GM23338 (cell line): ENCODE measurements at places on chromosomes 3 and 15. TPM values are rescaled to one million over a fixed set of nuclear protein-coding genes. Genes with fewer than 3 reads are reported as not detected.

Gene STARD9
- total RNA-seq = 4.7 and 6.2 TPM in 2 replicates

Gene COL7A1
- 5.2 and 7.9 TPM in 2 replicates for total RNA-seq

Gene FSIP1
- total RNA-seq = 0.70 and 2.1 TPM in 2 replicates

DNA sequence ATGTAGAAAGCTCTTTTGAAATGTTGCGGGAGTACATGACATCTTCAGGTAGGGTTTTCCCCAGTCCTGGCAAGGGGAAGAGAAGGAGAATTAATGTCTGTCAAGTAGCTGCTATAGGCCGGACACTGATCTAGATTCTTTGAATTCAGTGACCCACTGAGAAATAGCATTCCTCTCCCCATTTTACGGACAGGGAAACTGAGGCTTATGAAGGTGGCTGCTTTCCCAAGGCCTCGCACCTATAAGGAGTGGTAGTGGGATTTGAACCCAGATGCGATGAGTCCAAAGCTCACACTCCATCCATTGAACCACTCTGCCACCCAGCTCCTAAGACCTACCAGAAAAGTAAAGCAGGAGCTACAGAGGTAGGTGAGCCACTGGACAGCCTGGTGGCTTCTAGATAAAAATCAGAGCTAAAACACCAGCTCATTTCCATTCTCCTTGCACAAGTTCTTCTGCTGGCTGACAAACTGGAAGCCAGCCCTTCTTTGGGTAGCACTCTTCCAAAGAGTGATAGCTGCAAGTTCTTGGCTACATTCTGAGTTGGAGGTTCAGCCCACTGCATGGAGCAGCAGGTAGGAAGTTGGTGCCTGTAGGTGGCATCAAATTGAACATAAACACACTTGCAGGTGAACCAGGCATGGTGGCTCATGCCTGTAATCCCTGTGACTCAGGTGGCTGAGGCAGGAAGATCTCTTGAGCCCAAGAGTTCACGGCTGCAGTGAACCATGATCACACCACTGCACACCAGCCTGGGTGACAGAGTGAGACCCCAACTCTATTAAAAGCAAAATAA lies 22.0 kb downstream of the ZNF710 start:
- H3K4me3 ChIP-seq = no peak overlapping the region
- DNase-seq = no peak
- no peaks in the 10 kb centered on the region for H3K36me3 ChIP-seq
- no peak overlapping the region for H3K27ac ChIP-seq

DNA sequence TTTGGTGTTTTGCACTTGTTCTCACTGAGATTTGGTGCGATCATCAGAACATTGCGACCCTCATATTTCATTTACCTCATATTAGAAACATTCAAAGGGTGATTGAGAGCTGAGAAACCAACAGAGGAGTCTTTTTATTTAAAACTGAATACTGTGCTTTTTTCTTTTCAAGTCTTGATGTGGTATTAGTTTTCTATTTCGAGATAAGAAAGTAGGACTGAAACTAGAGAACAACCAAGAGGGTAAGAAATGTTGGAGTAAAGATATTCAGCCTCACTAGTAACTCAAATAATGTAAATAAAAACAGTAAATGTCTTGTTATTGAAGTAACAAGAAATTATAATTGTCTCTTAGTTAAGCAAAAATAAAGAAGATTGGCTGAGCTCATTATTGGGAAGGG lies 26.5 kb downstream of the EFHB start:
- H3K4me1 ChIP-seq = no peaks in the 10 kb centered on the region
- H3K36me3 ChIP-seq = no peaks in the 10 kb centered on the region
- H3K27ac ChIP-seq = no peak overlapping the region
- no peak overlapping the region for H3K4me3 ChIP-seq
- DNase-seq = no peak

DNA sequence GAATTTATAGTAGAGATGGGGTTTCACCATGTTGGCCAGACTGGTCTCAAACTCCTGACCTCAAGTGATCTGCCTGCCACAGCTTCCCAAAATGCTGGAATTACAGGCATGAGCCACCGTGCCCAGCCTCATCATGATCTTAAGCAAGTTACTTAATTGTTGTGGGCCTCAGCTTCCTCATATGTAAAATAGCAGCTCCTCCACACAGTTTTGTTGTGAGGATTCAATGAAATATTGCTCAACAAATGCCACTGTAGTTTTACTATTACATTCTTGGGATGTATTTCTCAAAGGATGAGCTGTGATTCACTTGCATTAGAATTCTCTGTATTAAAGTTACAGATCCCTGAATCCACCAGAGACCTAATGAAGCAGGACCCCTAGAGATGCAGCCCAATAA lies 168.8 kb downstream of the ADAMTS9 start:
- no peaks in the 10 kb centered on the region; the same call in 1 of the 2 replicates for H3K36me3 ChIP-seq
- no peaks in the 10 kb centered on the region for H3K4me1 ChIP-seq
- no peaks in the 10 kb centered on the region for H3K27me3 ChIP-seq
- H3K4me3 ChIP-seq = no peak overlapping the region

DNA sequence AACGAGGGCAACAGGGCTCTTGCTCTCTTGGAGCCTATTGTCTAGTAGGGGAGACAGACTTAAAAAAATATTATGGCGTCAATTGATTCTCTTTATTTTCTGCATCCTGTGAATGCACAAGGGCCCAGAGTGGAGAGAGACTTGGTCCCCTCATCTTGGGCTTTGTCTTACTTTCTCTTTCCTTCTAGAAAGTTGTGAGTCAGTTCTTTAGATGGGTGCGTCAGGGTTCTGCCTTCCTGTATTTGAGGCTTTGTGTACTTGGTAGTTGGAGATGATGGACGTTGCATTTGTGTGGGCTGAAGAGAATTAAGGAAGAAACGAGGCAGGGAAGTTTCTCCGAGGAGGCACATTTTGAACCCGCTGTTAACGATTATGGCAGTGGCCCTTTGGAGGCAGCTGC lies 52.9 kb downstream of the CACNA1D start:
- H3K36me3 ChIP-seq = no peaks in the 10 kb centered on the region
- DNase-seq = no peak
- H3K4me3 ChIP-seq = no peak overlapping the region
- H3K4me1 ChIP-seq = 0 out of 2 replicates have a peak, but pooled peaks cover 4% of the 10 kb centered on the region
- H3K27ac ChIP-seq = no peak overlapping the region

DNA sequence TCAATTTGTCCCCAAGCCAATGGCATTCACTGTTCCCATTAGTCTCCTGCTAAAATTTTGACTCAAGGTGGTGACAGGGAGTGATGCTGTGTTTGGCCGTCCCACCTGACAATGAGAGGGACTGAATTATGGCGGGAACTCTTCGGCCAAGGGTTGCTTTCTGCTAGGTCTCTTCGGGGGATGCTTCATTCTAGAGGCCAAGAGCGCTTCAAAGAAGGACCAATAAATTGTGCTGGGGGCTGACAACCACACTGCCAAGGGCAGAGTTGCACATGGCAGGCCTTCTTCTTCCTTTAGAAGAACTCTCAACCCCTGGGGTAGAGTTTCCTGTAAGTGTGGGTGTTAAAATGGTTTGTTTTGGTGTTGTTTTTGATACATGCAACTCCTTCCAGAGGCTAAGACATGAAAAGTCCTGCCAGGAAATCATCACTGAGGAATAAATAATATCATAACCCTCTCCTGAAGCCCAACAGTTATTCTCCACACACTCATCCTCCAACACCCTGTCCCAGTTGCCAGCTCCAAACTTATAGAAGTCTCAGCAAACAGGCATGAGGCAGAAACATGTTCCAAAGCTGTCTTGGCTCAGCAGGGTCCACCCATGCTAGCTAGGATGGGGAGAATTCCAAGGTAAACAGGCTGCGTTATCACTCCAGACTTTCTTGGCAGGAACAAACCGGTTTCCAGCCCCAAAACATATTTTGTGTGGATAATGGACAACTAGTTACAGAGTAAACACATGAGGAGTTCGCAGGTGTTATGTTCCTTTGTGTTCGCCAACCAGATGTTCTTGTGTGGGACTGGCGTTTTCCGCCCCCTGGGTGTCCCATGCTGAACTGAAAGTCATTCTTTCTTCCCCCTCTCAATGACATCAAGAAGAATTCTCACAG lies 396.7 kb upstream of the RGMA start:
- H3K27me3 ChIP-seq = no peaks in the 10 kb centered on the region
- H3K4me1 ChIP-seq = peaks cover 5% of the 10 kb centered on the region; the same call in 1 of the 2 replicates
- H3K4me3 ChIP-seq = no peak overlapping the region
- H3K36me3 ChIP-seq = no peaks in the 10 kb centered on the region
